Stimulated activated CD8-positive, alpha-beta memory T cell treated with anti-CD3 and anti-CD28 coated beads, Interleukin-4, amount 100 ng/mL, for 1 hour (primary cell): ENCODE measurements at places on chromosomes 13 and 19.

GRCh38 chr13:78121459-78122348, 203.1 kb upstream of the EDNRB start:
- no peak for DNase-seq

GRCh38 chr13:100460266-100460665, 128.3 kb downstream of the GGACT start:
- DNase-seq: no peak

DNA sequence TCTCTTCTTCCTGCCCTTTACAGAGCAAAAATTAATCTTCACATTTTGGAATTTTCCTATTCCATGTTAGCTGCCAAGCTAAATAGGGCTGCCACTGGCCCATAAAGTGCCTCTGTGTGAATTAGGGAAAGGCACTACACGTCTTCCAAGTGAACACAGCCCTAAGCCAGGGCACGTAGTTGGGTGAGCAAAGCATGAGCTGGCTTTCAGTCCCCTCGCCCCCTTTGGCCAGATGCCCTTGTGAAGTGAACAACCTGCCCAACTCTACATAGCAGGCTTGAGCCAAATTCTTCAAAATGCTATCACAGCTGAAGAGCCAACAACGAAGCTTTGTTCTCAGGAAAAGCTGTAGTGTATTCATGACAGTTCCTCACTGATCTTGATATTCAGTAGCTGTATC, 213.1 kb downstream of the OXGR1 start:
- DNase-seq: no peak

DNA sequence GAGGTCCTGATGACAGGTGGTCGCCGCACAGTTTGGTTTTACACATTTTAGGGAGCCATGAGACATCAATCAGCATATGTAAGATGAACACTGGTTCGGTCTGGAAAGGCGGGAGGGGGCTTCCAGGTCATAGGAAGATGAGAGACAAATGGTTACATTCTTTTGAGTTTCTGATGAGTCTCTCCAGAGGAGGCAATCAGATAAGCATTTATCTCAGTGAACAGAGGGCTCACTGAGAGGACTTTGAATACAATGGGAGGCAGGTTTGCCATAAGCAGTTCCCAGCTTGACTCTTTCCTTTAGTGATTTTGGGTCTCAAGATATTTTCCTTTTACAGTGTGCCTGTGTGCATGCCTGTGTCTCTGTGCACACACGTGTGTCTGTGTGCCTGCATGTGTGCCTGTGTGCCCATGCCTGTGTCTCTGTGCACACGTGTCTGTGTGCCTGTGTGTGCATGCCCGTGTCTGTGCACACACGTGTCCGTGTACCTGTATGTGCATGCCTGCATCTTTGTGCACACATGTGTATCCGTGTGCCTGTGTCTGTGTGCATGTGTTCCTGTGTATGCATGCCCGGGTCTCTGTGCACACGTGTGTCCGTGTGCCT, 35.5 kb upstream of the TMEM255B start:
- no peak for DNase-seq

DNA sequence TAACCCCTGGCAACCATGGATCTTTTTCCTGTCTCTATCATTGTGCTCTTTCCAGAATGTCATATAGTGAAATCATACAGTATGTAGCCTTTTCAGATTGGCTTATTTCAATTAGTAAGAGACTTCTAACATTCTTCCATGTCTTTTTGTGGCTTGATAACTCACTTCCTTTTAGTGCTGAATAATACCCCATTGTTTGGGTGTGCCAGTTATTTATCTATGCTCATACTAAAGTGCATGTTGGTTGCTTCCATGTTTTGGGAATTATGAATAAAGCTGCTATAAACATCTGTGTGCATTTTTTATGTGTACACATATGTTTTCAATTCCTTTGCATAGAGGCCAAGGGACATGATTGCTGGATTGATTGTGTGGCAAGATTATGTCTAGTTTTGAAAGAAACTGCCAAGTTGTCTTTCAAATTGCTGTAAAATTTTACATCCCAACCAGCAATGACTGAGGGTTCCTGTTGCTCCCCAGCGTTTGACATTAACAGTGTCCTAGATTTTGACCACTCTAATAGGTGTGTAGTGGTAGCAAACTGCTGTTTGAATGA, 358.9 kb downstream of the ITGBL1 start:
- DNase-seq: no peak

DNA sequence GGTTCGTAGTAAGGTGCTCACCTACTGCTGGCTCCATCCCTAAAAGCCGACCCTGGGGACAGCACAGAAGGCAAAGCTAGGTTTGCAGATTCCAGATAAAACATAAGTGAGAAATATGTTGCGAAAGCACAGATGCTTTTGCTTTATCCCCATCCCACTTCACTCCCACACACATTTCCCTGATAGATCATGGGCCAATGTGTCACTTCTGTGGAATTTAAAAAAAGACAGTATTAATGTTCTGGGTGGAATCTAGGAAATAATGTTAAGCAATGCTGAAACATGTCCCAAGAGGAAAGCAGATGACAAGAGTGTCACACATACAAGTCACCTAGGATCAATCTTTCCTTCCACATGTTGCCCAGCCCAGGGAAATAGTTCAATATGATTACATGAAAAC, 661.0 kb upstream of the MIR17HG start:
- no peak for DNase-seq

DNA sequence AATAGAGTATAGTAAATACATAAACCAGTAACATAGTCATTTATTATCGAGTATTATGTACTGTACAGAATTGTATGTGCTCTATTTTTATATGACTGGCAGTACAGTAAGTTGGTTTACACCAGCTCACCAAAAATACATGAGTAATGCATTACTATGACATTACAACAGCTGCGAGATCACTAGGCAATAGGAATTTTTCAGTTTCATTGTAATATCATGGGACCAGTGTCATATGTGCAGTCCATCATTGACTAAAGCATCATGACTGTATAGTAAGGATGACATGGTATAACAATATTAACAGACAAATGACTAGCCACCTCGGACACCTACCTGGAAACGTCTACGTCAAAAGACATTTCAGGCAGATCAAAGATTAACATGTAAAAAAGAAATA, 33.6 kb downstream of the ATP7B start:
- no peak for DNase-seq

- no peak for DNase-seq
Observed at GRCh38 chr13:73717632-73718031, 416.6 kb downstream of the KLF12 start.

- no peak for DNase-seq
Observed at GRCh38 chr19:2544576-2545415, 68.9 kb downstream of the GADD45B start.

DNA sequence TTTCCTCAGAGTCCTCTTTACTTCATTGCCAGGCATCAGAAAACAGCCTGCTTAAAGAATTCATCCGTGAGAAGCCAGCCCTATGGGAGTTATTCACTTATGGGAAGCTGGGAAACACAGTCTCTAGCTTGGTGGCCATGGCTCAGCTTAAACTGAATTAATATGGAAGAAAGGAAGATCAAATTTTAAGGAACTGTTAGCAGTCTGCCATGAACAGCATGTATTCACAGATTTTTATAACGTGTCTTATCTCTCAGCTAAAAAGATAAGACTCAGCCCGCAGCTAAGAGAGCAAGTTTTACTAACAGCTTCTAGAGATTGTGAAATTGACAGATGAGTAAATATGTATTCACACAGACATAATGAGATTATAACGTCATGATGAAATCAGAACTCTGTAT, 253.7 kb upstream of the RXFP2 start:
- DNase-seq: no peak

- DNase-seq: no peak
Observed at GRCh38 chr19:3350014-3350663, 16.2 kb upstream of the NFIC start.

DNA sequence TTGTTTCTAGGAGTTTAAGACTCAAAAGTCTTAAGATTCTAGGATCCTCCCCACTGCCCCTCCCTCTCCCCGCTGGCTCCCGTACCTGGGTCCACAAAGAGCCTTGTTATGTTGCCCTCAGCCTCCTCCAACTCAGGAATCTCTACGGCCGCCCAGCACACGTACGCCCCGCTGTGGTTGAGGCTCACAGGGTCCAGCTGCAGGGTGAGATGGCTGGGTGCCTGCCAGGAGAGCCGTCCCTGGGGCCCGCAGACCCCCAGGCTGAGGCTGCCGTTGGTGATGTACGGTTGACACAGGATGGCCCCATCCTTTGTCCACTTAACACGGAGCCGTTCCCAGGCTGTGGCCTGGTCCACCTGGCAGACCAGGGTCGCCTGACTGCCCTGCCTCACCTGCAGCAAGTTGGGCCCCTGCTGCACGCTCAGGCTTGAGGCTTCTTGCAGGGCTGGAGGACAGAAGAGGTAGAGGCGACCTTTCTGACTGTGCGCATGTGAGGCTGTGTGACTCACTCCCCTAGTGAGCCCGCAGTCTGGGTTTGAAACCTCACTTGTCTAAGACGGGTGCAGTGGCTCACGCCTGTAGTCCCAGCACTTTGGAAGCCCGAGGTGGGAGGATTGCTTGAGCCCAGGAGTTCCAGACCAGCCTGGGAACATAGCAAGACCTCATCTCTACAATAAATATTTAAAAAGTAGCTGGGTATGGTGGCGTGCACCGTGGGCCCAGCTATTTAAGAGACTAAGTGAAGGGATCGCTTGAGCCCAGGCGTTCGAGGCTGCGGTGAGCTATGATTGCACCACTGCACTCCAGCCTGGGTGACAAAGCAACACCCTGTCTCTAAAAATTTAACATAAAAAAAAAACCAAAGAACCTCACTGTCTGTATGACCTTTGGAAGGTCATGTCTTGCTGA, 4.0 kb downstream of the TMIGD2 start:
- no peak for DNase-seq

DNA sequence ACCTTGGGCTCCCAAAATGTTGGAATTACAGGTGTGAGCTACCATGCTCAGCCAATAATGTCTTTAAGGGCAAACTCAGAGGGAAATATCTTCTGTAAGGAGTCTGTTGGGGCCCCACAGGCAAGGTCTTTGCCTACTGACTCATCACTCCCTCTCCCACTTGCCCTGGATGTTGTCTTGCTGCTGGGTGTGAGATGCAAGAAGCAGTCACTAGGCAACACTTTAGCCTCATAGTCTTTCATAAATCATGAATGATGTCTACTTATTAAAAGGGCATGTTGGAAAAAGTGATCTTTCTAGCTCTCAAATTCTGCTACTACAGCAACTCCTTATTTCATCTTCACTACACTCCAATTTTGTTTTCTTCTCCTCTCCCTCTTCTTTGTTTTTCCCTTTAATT, 34.6 kb upstream of the SLC10A2 start:
- no peak for DNase-seq

DNA sequence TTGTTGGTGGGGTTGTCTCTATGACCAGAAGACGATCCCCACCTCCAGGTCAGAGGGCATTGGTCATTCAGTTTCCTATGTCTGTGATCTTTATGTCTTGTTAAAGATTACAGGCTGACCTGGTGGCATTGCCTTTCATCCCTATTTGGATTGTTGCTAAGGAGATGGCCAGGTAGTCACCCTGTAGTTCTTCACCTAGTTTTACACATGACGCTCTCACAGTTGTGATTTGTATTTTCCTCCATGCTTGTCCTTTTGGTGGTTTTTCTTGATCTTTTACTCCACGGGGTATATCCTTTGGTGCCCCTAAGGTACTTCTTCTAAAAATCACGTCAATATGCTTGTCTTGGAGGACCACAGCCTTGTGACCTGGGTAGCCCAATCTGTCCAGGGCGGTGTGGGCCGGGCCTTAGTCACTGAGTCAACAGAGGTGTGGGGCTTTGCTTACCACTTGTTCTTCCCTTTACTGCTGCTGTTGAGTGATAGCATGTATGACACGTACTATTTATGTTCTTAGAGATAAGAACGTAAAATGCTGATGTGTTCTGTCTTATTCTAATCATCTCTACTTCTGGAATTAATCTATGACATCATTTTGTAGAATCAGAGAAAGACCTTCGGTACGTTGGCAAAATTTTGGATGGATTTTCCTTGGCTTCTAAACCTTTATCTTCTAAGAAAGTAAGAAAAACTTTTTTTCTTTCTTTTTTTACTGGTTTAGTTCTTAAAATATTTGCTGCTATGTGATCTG, 20.1 kb downstream of the GPATCH1 start:
- DNase-seq: no peak

- DNase-seq: no peak
Observed at GRCh38 chr13:32010136-32010535, 21.4 kb upstream of the FRY start.

- DNase-seq: no peak
Observed at GRCh38 chr19:8552810-8553209, 24.4 kb downstream of the MYO1F start.

- DNase-seq: no peak
Observed at GRCh38 chr13:33730147-33730546, 87.8 kb upstream of the RFC3 start.

- no peak for DNase-seq
Observed at GRCh38 chr13:48412881-48413351, at the start of gene LPAR6. Gene LPAR6, minus strand, starts transcription at chr13:48413113. Its CDS starts 690 bp downstream, at chr13:48412423.

DNA sequence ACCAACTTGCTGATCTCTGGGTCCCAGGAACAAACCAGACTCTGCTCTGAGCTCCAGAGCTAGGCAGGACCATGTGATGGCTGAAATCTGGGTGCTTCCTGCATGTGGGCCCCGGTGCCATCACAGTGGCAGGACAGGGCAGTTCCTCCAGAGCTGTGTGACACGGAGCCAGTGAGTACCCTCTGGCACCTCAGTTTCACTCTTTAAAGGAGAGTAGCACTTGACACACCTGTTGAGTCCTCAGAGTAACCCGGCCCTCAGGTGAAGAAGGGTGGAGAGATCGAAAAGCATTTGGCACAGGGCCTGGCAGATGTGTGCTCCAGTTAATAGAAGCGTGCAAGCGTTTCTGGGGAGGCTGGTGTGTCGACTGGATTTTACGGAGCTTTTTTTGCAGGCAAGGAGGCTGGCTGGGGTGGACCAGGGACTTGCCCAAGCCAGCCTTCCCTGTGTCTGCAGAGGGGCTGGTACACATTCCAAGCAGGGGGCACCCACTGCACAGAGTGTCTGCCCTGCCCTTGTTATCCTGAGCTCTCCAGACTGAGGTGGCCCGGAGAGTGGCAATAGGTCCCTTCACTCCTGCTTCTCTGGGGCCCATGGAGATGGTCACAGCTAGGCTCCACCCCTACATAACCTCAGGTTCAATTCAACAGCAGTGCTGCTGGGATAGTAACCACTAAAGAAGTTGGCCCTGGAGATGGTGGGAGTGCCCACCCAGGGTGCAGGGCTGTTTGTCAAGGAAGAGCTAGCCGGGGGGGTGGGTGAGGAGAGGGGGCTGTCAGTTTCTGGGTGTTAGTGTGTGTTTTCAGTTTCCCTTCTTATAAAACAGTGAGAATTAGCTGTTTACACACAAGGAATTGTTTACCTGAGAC, 8.3 kb downstream of the RPS19 start:
- DNase-seq: no peak

GRCh38 chr13:77991003-77991402, 72.4 kb upstream of the EDNRB start:
- DNase-seq: no peak

- DNase-seq: no peak
Observed at GRCh38 chr19:48671446-48671995, 1.3 kb downstream of the NTN5 start.

DNA sequence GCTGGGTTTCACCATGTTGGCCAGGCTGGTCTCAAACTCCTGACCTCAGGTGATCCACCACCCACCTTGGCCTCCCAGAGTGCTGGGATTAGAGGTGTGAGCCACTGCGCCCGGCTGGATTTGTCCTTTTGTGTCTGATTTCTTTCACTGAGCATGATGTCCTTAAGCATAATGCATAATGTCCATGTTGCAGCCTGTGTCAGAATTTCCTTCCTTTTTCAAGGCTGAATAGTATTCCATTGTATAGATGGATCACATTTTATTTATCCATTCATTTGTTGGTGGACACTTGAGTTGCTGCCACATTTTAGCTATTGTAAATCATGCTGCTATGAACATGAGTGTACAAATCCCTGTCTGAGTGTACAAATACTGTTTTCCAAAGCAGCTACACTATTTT, 25.5 kb downstream of the RFX2 start:
- no peak for DNase-seq

- no peak for DNase-seq
Observed at GRCh38 chr19:3068071-3068470, 5.8 kb upstream of the TLE5 start.
